ENCODE measurements at places on chromosomes 6 and 20. TPM values are rescaled to one million over a fixed set of nuclear protein-coding genes. Genes with fewer than 3 reads are reported as not detected.

GRCh38 chr6:102841060-102841459, 1447.6 kb downstream of the GRIK2 start:
- DNase-seq: peak; percentile 33

DNA sequence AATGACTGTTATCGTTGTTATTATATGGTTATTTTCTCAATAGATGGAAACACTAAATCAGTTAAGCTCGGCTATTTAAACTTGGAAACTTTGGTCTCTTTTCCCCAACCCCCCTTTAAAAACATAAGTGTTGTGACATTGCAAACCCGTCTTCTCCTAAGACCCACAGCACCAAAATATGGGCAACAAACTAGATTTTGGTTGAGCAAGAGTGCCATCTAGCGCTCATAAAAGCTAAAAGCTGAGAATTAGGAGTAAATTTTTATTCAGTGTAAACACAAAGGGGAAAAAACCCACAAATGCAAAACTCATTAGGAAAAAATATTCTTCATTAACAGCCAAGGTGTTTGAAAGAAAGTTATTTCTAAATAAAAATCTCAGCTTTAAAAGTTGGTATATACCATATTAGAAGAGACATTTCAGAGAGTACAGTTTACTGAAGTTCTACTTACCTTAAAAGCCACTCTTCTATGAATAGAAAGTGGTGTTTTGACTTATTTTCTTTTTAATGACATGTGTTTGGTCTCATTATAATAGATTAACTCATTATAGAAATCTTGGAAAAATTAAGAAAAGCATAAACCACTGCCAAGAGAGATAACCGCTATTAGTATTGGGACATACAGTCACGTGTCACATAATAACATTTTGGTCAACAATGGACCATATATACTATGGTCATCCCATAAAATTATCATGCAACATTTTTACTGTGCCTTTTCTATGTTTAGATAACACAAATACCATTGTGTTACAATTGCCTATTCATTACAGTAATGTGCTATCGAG, 21.1 kb downstream of the SESN1 start:
- DNase-seq: peak; percentile 76

PRICKLE4 gene
- total RNA-seq: 2.4 TPM

DNA sequence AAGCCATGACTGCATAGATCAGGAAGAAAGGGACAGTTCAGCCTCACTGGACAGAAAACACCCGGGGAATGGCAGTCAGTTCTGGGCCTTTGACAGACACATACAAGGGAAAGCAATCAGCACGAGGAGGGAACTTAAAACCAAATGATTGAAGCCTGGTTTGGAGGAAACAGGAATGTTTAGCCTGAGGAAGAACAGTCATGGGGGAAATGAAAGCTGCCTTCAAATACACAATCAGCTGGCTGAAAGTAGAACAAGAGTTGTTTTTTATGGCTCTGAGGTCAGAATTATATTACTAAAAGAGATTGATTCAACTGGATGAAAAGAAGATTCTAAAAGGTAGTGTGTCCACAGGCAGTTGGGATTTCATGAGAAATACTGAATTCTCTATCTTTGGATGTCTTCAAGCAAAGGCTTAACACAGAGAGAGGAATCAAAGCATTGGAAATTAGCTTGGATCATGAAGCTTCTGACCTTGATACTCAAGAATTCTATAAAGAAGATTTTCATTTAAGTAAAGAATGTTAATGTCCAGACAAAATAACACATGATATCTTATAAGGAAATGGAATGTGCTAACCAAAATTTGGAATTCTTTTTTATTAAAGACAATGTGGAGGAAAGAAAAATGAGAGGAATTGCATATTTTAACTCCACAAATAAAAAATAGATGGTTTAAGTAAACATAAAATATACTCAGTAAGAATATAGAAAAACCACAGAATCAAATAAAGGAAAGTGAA, 216.6 kb downstream of the IBTK start:
- peak; percentile 36 for DNase-seq

GRCh38 chr6:45854149-45854742, 161.4 kb downstream of the CLIC5 start:
- DNase-seq: peak; percentile 3

DNA sequence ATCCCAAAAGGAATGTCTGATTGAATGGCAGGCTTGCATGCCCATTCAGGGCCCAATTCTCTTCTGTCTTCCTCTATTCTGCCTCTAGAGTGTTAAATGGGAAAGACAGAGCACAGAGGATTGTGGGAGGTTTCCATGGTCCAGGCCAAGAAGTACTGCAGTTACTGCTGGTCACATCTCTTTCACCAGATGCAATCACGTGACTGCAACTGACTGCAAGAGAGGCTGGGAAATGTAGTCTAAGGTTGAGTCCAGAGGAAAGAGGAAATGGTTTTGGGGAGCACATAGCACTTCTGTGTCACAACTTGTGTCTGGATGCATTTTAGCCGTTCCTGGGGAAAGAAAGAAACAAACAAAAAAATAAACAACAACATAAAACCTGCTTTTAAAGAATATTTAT, 336.4 kb upstream of the BTBD3 start:
- DNase-seq: no peak

TMEM200A gene
- 9.3 TPM for total RNA-seq

- DNase-seq: peak; percentile 91
These were observed 94.0 kb upstream of the NHSL1 start for GRCh38 chr6:138593124-138593877.

DNA sequence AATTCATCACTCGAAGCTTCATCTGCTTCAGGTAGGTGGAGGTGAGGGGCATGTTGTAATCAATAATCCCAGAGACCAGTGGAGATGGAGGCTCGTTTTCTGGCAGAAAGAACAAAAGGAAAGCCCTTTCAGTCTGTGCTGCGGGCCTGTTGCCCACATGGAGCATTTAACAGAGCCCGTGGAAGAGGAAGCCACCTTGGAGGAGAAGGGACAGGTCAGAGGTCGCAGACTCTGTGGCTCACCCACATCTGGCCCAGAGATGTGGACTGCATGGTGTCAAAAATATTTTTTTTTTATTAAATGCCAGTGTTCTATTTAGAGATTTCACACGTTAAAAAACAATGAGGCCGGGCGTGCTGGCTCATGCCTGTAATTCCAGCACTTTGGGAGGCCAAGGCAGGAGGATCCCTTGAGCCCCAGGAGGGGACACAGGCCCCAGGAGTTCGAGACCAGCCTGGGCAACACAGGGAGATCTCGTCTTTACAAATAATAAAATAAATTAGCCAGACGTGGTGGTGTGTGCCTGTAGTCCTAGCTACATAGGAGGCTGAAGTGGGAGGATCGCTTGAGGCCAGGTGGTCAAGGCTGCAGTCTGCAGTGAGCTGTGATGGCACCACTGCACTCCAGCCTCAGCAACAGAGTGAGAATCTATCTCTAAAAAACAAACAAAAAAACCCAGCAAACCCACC, 73.6 kb downstream of the NOL4L start:
- no peak for DNase-seq

- no peak for DNase-seq
These were observed 5.1 kb downstream of the RPL10A start for GRCh38 chr6:35473075-35473849.

GRCh38 chr6:66964216-66964615, 1257.2 kb upstream of the EYS start:
- DNase-seq: no peak

GRCh38 chr6:166786704-166787293, 159.7 kb upstream of the RPS6KA2 start:
- peak; percentile 11 for DNase-seq

DNA sequence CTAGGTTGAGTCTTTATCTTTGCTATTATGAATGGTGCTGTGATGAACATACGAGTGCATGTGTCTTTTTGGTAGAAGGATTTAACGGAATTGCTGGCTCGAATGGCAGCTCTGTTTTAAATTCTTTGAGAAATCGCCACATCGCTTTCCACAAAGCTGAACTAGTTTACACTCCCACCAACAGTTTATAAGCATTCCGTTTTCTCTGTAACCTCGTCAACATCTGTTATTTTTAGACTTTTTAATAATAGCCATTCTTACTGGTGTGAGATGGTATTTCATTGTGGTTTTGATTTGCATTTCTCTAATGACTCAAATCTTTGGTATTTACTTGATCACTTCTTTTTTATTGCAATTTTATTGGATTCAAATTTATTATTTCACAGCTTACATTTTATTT, 117.4 kb upstream of the HDGFL1 start:
- DNase-seq: no peak

DNA sequence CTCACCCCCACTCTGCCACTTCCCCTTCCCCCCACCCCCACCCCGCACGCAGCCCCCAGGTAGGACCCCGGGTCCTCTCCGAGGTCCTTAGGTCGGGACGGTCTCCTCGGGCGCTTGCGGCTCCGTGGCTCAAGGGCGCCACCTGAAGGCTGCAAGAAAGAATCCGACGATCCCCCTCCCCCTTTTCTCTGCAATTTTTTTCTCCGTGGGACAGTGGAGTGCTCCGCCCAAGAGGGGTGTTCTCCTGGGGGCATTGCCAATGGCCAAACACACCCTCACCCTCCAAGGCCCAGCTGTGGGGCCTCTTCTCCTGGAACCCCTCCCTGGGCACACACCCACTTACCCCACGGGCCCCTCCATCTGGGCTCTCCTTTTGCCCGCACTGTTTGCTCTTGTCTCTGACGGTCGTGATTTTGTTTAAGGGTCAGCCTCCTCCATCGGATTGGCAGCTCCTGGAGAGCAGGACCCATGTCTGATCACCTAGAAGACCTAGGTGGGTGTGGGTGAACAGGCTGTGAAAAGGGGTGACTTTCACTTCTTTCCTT, 1.1 kb upstream of the TMEM74B start:
- DNase-seq: peak; percentile 11

SRSF12 gene
- 3.8 TPM for total RNA-seq
